ENCODE measurements at places on chromosomes 2 and 18. TPM values are rescaled to one million over a fixed set of nuclear protein-coding genes. Genes with fewer than 3 reads are reported as not detected.

The NAT8 gene
- not detected for total RNA-seq

The KCNJ3 gene
- total RNA-seq, result not detected

The PKDCC gene
- total RNA-seq, result 52.9 TPM

The ABCB11 gene
- not detected for total RNA-seq

The CRACDL gene
- total RNA-seq, result under 0.01 TPM

The VWA3B gene
- total RNA-seq, result not detected

The PDE1A gene
- not detected for total RNA-seq

The CDH20 gene
- under 0.01 TPM for total RNA-seq

The TEX44 gene
- total RNA-seq, result not detected

The RNF152 gene
- total RNA-seq, result 1.9 TPM

The BIRC6 gene
- total RNA-seq, result 21.2 TPM

The FEV gene
- total RNA-seq, result not detected

The COBLL1 gene
- 0.67 TPM for total RNA-seq

The CCT7 gene
- total RNA-seq, result 493 TPM

The LAMA3 gene
- total RNA-seq, result 1.3 TPM

The SOWAHC gene
- 5.0 TPM for total RNA-seq

Data from bronchus fibroblast of lung (primary cell).